Stimulated activated CD4-positive, alpha-beta T cell treated with anti-CD3 and anti-CD28 coated beads, Interleukin-4, amount 100 ng/mL, for 4 hours (primary cell): ENCODE measurements at places on chromosomes 7 and 10.

GRCh38 chr7:21866731-21867130 is 79.0 kb downstream of the CDCA7L start:
- no peak for DNase-seq

DNA sequence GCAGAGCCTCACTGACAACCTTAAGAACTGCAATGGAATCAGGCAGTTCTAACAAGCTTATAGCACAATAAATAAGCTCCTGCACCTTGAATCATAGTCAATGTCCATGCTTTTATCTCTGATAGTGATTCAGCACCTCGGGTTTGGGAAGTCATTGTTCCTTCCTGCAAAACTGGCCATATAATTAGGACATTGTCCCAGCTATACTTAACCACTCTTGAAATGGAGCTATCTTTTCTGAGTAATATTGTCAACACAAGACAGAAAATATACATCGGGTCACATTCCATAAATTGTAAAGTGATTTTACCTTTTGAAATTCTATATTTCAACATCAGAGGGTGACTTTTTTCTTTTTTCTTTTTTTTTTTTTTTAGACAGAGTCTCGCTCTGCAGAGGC is 682.8 kb downstream of the KCNMA1 start:
- no peak for DNase-seq

GRCh38 chr7:2173189-2173827 is 59.4 kb downstream of the MAD1L1 start:
- no peak for DNase-seq

- DNase-seq = no peak
These were observed 203.9 kb downstream of the MALRD1 start for GRCh38 chr10:19252531-19252930.

DNA sequence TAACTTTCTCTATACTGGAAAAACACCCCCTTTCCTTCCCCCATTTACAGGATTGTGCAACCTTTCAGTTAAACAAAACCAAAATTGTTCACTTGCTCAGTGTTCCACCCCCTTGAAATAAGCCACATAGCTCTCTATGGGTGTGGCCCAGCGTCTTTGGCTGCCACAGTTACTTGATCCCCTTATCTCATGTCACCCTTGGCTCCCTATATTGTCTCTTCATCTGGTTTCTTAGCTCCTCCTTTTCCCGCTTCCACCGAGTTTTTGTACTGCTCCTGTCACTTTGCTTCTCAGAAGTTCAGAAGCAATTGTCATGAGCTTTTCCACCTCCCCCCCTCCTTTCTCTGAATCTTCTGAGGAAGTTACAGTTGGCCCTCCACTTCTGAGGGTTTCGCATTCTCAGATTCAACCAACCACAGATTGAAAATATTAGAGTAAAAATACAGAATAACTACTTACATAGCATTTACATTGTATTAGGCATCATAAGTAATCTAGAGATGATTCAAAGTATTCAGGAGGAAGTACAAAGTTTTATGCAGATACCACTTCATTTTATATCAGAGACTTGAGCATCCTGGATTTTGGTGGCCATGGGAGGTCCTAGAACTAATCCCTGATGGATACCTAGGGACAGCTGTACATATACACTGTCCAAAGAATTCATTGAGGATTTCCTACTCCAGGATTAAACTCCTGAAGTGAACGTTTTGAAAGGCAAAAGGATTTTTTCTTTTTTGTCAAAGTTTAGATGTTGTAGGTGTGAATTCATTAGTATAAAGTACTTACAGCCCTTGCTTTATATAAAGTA is 60.4 kb downstream of the ADD3 start:
- DNase-seq = peak; percentile 33

GRCh38 chr7:15495170-15495569 is 66.6 kb downstream of the AGMO start:
- DNase-seq = no peak

GRCh38 chr7:114502454-114503254 is 88.0 kb downstream of the FOXP2 start:
- DNase-seq = no peak

GRCh38 chr10:132136689-132137088 is 50.1 kb upstream of the DPYSL4 start:
- no peak for DNase-seq

DNA sequence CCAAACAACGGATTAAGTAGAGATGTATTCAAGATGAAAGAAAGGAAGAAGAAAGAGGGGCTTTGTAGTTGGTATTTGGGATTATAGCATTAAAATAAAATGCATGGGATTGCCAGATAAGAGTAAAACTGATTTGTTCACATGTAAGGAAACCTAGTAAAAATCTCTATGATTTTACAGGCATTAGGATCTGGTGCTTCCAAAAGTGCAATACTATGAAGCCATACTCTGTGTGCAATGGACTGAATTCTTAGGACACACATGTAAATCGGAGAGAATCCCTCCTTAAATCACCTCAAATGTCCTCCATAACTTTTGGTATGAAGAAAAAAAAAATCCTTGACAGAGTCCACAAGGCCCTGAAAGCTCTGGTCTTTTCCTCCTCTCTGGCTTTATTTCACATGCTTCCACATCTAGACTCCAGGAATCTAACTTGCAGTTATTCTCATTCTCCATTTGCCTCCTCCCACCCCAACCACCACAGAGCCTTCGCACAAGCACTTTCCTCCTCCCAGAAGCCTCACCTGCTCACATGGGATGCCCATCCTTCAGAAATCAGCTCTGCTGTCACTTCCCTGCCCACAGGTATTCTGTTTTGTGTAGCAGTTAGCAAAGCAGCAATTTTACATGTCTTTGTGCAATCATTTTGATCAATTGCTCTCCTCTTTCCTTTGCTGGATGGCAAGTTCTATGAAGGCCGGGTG is 378.3 kb downstream of the KCNMA1 start:
- DNase-seq = no peak

- no peak for DNase-seq
These were observed 13.3 kb upstream of the TSGA13 start for GRCh38 chr7:130699686-130700085.
